ENCODE measurements at places on chromosomes 7 and 10.

DNA sequence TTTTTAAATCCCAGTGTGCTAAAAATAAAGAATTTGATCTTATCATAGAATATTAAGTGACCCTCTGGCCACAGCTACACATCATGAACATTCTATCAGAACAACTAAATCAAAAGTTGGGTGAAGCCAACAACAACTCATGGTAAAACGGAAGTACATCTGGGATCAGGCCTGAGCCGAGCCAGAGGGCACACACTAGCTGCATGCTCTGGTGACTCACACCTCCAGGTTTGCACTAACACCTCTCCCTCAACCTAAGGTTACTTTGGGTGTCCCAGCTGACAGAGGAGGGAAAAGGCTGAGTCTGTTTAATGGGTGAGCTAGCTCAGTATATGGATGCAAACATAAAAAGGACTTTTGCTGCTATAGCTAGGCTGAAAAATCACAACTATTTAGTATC is 281.6 kb downstream of the HGF start:
- no peak for DNase-seq

- no peak for DNase-seq
Observed at GRCh38 chr7:129401228-129401966, 32.8 kb upstream of the STRIP2 start.

DNA sequence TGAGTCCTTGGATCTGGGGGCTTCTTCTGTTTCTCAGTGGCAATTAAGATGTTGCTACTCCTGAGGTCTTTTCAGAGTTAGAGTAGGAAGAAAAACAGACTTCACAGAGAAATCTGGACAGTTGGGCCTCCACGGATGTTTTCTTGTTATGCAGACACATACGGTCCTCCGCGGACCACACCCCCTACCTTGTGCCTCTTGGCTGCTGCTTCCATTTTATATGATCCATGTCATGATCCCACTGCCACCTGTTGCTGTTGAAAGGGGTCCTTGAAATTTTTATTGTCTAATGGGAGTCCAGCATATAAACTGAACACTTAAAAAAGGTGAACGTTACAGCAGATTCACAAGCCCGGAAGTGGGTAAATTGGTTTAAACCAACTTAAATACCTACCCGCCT is 8.3 kb downstream of the CELF2 start:
- DNase-seq, result no peak

- no peak for DNase-seq
Observed at GRCh38 chr7:49631071-49631815, 142.2 kb upstream of the VWC2 start.

- no peak for DNase-seq
Observed at GRCh38 chr7:14761510-14762296, 140.8 kb downstream of the DGKB start.

DNA sequence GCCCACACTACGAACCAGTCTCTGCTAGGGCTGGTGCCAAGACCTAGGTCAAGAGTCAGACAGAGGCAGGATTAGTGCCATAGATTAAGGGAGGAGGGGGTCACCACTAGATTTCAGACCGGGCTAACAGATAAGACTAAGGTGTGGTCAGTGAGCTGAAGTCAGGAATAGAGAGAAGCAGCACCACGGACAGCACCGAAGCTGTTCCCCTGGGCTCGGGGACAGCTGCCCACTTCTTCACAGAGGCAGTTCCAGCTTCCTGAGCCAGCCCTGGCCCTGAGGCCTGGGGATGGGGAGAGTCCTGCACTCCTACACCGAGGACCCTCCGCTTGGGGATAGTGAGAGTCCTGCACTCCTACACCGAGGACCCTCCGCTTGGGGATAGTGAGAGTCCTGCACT is 11.2 kb upstream of the JAKMIP3 start:
- DNase-seq, result no peak

- DNase-seq, result no peak
Observed at GRCh38 chr10:126905776-126906703, 812 bp downstream of the DOCK1 start.

DNA sequence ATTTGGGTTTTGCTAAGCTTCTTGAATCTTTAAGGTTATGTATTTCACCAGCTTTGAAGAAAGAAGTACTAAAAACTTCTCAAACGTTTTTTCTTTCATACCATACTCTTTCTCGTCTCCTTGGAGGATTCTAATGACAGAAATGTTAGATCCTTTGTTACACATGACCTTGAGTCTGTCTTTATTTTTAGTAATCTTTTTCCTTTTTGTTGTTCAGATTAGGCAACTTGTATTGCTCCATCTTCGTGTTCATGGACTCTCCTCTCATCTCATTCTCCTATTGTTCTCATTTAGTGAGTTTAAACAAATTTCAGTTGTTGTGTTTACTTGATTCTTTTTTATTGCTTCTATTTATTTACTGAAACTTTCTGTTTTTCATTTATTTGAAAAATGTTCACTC is 73.7 kb downstream of the WDFY4 start:
- no peak for DNase-seq

GRCh38 chr10:69515699-69516259 is 57.4 kb downstream of the NEUROG3 start:
- DNase-seq, result peak; percentile 50

DNA sequence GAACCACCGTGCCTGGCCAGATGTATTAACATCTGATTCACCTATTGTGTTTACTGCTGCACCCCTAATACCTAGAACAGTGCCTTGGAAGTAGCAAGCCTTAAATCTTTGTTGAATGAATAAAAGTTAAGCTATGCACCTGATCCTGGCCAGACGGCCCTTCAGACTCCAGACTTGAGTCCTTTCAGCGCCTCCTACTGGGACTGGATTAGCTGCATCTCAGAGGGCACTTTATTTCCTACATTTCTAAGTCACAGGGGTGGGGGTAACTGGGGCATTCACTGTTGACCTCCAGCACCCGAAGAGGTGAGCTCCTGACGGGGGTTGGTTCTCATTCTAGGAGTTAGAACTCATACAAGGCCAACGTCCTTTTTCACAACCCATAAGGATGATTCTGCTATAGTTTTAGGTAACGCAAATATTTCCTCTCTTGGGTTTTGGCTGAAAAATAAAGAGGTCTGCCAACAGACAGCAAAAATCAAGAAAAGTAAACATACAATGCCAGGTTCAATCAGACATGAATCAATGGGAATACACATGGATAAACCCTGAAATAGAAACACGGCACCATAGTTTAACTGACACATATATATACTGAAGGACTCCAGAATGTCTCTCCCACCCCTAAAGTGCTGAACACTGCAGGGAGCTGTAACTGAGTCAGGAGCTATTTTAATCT is 48.0 kb upstream of the DLG5 start:
- no peak for DNase-seq

DNA sequence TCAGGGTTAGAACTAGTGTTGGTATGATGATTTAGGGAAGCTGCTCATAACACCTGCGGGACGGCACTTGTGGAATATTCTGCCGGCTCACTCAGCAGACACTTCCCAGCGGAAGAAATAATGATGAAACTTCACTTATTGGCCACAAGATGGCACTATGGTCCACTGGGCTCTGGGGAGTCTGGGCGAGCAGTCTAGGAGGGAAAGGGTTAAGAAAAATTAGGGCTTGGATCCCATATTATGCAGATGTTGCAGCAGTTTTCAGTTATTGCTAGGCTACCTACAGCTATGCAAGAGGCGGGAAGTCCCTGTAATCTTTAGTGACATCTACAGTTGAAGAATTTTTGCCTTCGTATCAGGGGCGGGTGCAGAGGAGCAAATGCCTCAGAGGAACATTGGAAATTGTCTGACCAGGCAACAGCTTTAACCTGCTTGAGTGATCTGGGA is 238.7 kb upstream of the PRSS58 start:
- DNase-seq, result no peak

GRCh38 chr10:48745662-48746245 is 61.1 kb downstream of the WDFY4 start:
- no peak for DNase-seq

DNA sequence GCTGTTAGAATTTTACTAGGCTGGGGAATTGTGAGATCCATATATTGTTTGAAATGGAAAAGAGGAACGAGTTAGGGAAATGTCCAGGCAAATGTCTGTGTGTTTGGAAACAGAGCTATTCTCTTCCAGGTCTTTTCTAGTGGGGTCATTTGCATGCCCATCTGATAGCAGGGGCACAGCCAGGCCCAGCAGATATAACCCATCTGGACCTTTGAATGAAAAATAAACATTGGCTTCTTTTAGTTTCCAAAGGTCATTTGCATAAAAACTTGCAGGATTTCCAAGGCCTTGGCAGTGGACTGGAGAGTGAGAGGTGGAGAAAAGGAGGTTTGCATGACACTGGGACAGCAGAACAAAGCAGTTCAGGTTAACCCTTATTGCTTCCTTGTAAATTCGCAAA is 188.0 kb upstream of the GPR26 start:
- DNase-seq, result no peak

- no peak for DNase-seq
Observed at GRCh38 chr10:16234916-16235315, 201.9 kb upstream of the PTER start.

GRCh38 chr10:79159785-79160184 is 91.0 kb downstream of the ZMIZ1 start:
- DNase-seq, result no peak

DNA sequence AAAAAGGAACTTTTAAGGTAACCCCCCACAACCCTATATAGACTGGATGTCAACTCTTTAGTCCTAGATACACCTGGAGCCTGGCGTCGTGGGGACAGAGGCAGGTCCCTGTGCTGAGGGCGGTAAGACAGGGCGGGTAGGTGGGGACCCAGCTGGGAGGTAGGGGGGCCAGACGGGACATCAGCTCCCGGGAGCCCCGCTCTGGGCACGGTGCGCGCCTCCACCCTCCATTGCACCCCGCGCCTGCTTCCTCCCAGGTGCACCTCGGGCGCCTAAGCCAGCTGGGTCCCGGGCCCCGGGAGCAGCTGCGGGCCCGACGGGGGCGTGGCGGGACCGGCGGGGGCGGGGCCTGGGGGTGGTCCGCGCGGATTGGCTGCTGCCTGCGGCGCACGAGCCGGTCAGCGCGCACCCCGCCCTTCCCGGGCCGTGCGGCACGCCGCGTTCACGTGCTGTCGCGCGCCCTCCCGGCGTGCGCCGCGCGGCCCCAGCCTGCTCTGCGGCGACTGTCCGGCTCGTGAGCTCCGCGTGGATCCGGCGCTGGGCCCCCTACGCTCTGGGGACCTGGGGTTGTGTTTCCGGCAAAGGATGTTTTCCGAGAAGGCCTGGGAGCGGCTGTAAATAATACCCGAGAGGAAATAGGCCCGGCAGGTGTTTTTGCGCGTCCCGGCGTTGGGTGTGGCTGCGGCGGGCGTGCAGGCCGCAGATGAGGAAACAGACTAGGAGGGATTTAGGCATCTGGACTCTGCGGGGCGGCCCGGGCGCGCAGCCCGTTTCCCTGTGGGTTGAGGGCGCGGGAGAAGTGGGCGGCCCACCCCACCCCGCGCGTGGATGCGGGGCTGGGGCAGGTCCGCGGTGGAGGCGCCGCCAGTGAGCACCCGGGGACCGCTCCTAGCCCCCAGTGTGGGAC is 39.1 kb upstream of the PFKFB3 start:
- peak; percentile 71 for DNase-seq

DNA sequence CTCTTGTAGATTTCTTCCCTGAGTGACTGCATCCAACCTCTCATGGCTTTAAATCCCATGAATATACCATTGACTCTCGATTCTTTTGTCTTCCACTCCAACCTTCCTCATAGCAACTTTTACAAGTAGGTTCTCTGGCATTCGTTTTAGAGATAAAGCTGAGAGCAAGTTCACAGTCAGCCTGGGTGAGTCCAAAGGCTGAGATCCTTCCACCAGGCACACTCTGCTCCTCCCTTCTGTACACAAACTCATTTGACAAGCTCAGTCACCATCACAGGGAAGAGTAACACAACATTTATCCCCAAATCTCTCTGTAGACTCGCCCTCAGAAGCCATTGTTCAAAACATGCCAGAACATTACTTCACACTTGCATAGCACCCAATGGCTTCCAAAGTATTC is 10.9 kb downstream of the CTTNBP2 start:
- no peak for DNase-seq

Measured in activated CD8-positive, alpha-beta memory T cell treated with anti-CD3 and anti-CD28 coated beads for 1 hour (primary cell).